ENCODE measurements at places on chromosomes 2 and 18.

- DNase-seq: no peak
These were observed 86.9 kb downstream of the CLHC1 start for GRCh38 chr2:55144922-55145820.

- DNase-seq: no peak
These were observed 45.2 kb upstream of the GLS start for GRCh38 chr2:190835303-190835930.

- DNase-seq: no peak
These were observed 40.7 kb downstream of the POMC start for GRCh38 chr2:25127646-25128045.

GRCh38 chr18:27854631-27855030, 322.3 kb downstream of the CDH2 start:
- no peak for DNase-seq

Measured in stimulated activated CD4-positive, alpha-beta T cell treated with anti-CD3 and anti-CD28 coated beads, Interleukin-12 subunit alpha, Interleukin-12 subunit beta, amount 100 ng/mL, for 24 hours (primary cell).